Inflammatory macrophage treated with lipopolysaccharide for 4 hours (primary cell): ENCODE measurements at places on chromosomes 11 and 22.

- DNase-seq = no peak
Observed at GRCh38 chr11:75424396-75424795, 8.6 kb downstream of the KLHL35 start.

- no peak for DNase-seq
Observed at GRCh38 chr11:40170078-40170477, 1289.4 kb downstream of the LRRC4C start.

- no peak for DNase-seq
Observed at GRCh38 chr11:125982348-125982730, 36.5 kb downstream of the VSIG10L2 start.

- DNase-seq = peak; percentile 8
Observed at GRCh38 chr11:14451825-14452224, 47.8 kb downstream of the COPB1 start.

DNA sequence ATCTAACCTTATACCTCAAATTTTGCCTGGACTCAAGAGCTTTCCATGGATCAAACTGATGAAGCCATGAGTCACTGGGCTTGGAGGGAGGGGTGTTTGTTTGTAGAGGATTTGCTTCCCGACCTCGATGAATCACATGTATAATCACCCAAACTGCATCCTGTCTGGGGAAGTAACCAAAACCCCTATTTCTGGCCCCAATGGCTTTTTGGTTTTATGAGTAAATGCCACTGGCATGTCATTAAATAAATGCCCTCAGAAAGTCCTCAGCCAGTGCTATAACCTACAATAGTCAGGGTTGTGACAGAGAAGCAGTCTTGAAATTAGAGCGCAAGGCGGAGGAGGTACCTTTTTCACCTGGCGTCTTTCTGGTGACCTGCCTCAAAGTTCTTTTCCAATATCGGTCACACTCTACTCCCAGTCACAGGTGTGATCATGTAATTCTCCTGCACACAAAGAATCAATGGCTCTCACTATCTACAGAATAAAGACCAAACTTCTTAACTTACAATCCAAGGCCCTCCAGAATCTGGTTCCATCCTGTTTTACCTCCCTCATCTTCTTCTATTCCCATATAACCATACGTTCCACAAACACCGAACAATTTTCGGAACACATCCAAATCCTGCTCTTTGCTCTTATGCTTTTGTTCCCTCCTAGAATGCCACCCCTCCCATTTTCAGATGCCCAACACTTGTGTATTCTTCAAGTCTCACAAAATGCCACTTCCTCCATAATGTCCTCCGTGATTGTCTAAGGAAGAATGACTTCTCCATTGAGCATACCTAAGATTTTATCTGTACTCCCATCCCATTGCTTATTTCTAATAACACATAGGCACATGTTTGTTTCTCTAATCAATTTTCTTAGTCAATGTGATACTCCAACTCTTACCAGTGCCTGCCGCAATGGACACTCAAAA, 81.3 kb upstream of the BLID start:
- DNase-seq = no peak

- peak; percentile 42 for DNase-seq
Observed at GRCh38 chr11:79092791-79093353, 348.0 kb downstream of the TENM4 start.

GRCh38 chr11:1207401-1208143, 15.3 kb upstream of the MUC5B start:
- DNase-seq = no peak

DNA sequence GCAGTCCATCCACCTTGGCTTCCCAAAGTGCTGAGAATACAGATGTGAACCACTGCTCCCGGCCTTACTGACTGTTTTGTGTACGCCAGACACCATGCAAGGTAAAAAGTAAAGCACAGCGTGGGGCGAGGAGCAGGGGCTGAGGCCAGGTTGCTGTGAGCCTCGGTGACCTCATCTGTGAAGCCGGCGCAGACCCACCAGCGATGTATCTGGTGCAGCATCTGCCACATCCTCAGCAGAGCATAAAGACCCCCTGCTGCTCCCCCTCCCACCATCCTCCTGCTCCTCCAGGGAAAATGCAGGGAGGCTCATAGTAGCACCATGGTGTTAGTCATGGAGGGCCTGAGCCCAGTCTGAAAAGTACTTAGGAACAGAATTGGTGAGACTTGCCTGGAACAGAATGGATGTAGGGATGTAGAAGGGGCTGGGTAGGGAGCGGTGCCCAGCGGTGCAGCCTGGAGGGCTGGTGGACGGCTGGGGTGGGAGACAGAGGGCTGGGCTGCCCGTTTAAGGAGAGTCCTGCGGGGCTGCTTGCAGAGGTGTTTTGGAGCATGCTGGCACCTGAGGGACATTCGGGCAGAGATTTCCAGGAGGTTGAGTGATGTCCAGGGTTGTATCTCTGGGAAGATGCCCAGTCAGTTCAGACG, 462.4 kb downstream of the BRD1 start:
- no peak for DNase-seq

GRCh38 chr11:8337130-8337795, 73.6 kb upstream of the LMO1 start:
- DNase-seq = no peak

GRCh38 chr11:6864438-6864837, 1.6 kb downstream of the OR10A2 start:
- no peak for DNase-seq

DNA sequence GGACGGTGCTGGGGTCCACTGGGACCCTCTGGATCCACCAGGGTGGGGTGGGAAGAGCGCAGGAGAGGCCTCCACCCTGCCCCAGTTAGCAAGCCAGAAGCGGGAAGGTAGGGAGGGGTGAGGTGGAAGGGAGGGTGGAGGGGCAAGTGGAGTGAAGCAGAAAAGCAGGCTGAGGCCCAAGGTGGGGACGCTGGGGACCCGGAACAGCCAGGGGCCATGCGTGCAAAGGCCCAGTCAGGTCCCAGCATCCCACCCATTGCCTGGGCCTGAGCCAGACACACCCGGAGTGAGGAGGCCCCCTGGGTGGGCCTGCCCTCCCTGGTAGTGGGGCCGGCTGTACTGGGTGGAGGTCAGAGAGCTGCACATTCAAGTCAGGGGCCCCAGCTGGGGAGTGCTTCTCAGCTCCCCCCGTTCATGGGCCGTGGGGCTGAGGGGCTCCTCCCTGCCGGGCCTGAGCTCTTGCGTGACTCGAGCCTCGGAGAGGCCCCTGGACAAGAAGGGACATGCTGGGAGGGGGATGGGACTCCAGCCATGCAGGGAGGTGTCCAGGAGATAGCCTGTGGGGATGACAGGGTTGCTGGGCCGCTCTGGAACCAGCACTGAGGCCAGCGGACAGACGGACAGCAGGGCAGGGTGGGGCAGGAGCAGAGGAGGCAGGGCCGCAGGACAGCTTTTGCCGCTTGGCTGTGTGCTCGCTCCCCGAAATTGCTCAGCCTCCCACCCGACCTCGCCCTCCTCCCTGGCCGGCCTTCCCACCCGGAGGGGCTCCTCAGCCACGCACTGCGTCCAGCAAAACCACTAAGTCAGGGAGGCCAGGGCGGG, 7.7 kb downstream of the TNNT3 start:
- DNase-seq = no peak

DNA sequence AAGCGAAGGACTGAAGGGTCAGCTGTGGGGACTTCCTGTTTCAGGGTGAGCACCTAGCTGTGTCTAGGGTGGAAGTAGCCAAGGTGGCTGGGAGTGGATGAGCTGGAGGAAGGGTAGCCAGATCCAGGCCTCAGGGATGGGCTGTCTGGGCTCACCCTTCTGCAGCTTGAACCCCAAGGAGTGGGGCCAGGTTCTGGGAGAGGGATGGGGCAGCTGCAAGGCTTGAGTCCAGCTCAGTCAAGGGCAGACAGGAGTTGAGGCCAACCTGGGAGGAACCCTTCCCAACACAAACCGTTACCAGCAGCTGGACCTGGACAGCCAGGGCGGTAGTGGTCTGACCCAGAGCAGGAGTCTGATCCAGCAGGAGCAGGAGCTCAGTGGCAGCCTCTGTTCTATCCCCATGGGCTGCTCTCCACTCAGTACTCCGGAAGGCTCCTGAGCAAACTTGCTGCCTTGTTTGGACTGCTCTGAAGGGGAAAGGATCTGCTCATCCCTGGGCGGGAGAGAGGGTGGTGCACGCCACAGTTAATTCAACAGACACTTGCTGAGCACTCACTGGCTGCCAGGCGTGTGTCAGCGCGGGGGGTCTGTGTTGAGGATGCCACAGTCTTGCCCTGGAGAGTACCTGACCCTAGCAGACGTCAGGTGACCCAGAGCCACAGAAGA, 53.8 kb upstream of the THY1 start:
- DNase-seq = no peak

DNA sequence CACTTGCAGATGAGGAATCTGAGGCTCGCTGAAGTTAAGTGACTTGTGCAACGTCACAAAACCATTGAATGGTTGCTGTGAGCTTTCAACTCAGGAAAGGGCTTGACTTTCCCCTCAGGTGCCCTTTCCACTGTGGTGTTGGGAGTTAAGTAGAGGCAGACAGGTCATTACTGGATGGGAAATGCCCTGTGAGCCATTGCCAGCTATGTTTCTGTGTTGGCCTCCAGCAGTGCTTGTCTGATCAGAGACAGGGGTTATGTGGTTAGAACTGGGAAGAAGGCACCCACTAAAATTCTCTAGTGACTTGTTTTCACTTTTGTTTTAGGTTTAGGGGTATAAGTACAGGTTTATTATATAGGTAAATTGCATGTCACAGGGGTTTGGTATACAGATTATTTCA, 96.6 kb downstream of the FDX1 start:
- DNase-seq = no peak

DNA sequence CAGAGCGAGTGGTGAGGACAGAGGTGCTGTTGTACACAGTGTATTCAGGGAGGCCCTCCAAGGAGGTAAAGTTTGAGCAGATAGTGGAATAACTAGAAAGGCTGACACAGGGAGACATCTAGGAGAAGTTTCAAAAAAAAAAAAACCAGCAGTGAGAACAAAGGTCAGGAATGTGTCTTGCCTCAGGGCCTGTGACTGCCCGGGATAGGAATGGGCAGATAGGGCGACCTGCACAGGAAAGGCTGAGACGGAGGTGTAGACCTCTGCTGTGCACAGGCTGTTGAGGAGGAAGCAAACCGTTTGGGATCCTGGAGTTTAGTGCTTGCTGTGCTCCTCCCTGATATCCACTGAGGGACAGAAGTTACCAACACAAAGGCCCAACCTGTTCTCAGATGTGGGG, 406.5 kb upstream of the B3GAT1 start:
- no peak for DNase-seq

DNA sequence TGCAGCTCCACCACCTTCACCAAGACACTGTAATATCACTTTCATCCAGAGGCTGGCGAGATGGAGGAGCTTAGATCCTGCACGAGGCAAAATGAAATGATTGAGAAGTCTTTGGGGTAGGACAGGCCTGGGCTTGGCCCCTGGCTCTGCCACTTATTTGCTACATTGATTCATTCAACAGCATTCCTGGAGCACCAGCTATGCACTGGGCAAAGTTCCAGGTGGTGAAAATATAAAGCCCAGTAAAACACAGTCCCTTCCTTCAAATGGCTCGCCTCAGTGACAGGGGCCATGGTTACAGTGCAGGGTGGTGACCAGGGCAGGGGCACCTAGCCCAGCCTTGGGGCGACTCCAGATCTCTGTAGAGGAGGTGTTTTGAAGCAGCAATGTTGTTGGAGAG, 19.7 kb downstream of the ALX4 start:
- DNase-seq = no peak
